ENCODE measurements at places on chromosomes 5 and 9. TPM values are rescaled to one million over a fixed set of nuclear protein-coding genes. Genes with fewer than 3 reads are reported as not detected.

The FOXD4L4 gene
- 0.69 TPM for total RNA-seq

The F2RL2 gene
- not detected for total RNA-seq

The PHF24 gene
- total RNA-seq: not detected

The PPP3R2 gene
- not detected for total RNA-seq

The PFN3 gene
- total RNA-seq: not detected

The IQGAP2 gene
- 126 TPM for total RNA-seq

The TDRD7 gene
- total RNA-seq: 13.6 TPM

The LRRC19 gene
- total RNA-seq: not detected

The CCDC187 gene
- not detected for total RNA-seq

The MTX3 gene
- total RNA-seq: 22.7 TPM

The CMBL gene
- 1.9 TPM for total RNA-seq

Measured in CD4-positive, alpha-beta memory T cell (primary cell).